ENCODE measurements at places on chromosomes 3 and 15.
A peak's percentile ranks its signal among the peaks of the same experiment; 100 is the strongest.

- no peak for ATAC-seq
Observed at GRCh38 chr15:36982430-36982829, 117.9 kb downstream of the MEIS2 start.

DNA sequence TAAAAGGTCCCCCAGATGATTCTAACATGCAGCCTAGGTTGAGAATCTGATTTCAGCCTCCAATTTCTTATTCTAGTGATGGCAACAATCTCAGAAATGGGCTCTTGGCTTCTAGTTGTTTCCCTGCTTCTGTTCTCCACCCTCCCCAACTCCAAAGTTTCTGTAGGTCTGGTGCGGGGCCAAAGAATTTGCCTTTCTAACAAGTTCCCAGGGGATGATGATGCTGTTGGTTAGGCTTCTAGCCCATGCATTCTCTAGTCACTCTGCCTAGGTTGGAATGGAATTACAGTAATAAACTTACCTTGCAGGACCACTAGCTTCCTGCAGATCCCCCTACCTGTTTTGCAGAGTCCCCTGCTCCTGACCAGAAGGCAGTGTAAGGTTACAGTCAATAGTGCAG is 103.2 kb upstream of the PPP2R3A start:
- ATAC-seq = no peak

DNA sequence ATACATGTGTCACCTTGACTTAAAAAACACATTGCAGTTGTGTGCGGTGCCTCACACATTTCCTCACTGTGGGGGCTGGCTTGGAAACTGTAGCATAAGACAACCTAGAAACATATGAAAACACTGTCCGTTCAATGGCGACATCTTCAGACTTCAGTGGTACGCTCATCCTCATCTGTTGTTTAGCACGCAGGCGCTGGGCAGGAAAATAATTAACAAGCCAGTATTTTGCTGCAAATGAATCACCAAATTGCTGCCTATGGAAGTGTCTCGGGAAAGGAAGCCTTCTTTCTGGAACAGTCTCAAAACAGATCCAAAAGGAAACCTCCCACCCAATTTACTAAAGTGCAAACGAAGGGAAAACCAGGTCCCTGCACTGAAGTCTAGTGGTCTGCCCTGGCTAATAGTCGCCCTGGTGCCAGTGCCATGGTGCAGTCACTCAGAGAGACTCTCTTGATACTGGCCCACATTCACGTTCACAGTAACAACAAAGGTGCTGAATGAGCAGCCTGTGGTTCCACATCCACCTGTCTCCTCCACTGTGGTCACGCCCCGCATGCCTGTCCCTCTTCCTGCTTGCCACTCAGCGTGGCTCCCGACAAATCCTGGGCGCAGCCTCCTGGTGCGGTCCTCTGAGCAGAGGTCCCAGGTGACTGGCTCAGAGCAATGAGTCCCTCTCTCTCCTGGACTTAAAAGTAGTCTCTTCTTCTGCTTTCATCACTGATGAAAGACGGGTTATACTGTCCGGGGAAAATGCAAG is 35.6 kb upstream of the MUC13 start:
- ATAC-seq = no peak

DNA sequence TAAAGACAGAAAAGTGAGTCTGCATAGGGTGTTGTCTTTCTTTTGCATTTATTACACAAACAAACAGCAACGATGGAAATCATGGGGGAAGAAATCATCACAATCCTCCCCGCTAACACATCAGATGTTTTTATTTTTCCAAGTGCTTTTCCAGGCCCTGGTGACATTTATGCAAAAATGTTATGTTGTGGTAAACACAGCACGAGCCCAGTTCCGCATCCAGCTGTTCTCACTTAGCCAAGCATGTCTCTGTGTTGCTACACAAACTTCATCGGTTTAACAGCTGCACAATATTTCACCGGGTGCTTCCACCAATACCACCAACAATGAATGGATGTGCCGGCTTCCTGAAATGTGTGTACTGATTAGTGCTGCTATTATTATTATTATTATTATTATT is 53.7 kb upstream of the ABHD17C start:
- ATAC-seq = no peak

GRCh38 chr3:104206925-104207324 is 1159.8 kb upstream of the ALCAM start:
- no peak for ATAC-seq

DNA sequence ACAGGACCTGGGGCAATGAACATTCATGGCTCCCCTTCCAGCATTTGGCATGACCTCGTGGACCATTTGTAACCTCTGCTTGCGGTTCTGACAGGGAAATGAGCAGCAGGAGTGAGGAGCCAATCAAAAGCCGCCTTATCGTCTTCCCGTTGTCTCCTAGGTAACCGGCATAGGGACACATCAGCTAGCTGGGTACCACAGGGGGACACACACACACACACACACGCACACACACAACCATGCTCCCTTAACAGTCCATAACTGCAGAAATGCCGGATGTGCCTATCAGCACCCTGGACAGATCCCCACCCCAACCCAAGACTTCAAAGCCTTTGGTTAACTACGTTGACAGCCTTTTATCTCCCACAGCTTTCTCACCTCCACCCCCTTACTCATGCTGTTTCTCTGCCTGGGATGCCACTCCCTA is 53.4 kb upstream of the CCDC174 start:
- peak; percentile 28 for ATAC-seq

- ATAC-seq = no peak
Observed at GRCh38 chr3:11602886-11603527, 40.7 kb downstream of the VGLL4 start.

DNA sequence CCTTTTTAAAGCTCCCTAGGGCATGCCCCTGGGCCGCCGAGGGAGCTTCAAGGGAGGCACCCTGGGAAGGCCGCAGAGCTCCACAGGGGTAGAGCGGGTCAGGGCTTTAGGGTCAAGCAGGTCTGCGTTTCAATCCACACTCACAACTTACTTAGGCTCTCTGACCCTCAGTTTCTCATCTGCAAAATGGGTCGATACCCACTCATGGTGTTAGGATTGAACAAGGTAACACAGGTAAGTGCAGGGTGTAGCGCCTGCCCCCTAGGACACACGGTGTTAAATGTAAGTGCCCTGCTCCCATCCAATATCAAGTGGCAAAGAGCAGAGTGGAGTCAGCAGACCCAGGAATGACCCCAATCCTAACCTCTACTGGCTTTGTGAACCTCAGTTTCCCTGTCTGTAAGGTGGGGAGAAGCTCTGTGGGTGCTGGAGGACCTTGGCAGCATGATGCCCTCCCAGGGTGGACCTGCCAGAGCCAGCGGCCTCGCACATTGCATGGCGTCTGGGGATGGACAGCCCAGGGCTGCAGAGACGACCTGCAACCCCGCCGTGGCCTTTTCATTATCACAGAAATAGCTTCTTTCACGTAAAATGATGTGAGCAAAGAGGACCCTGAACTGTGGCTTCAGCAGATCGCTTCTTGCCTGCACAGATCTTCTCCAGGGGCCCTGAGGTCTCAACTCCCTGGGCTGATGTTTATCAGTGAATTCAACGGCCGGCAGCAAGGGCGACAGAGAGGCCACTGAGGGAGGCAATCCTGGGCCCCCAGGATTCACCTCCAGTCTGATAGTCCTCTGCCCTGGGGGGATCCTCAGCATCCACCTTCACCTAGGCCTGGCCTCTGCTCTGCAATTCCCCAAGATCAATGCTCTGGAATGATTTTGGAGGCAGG is 138.5 kb downstream of the CHSY1 start:
- no peak for ATAC-seq

DNA sequence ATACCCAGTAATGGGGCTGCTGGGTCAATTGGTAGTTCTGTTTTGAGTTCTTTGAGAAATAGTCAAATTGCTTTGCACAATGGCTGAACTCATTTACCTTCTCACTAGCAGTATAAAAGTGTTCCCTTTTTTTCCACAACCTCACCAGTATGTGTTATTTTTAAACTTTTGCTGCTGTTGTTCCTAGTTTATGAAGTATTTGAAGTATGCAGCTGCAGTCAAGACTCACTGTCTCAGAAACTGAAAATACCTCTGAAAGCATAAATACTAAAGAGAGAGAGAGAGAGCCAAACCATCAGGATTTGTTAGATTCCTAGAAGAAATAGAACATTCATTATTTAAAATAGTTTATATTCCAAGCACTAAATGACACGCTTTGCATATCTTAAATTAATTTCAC is 764.2 kb downstream of the NTRK3 start:
- ATAC-seq = no peak

GRCh38 chr3:197496746-197497125 is 59.0 kb downstream of the BDH1 start:
- ATAC-seq = no peak

DNA sequence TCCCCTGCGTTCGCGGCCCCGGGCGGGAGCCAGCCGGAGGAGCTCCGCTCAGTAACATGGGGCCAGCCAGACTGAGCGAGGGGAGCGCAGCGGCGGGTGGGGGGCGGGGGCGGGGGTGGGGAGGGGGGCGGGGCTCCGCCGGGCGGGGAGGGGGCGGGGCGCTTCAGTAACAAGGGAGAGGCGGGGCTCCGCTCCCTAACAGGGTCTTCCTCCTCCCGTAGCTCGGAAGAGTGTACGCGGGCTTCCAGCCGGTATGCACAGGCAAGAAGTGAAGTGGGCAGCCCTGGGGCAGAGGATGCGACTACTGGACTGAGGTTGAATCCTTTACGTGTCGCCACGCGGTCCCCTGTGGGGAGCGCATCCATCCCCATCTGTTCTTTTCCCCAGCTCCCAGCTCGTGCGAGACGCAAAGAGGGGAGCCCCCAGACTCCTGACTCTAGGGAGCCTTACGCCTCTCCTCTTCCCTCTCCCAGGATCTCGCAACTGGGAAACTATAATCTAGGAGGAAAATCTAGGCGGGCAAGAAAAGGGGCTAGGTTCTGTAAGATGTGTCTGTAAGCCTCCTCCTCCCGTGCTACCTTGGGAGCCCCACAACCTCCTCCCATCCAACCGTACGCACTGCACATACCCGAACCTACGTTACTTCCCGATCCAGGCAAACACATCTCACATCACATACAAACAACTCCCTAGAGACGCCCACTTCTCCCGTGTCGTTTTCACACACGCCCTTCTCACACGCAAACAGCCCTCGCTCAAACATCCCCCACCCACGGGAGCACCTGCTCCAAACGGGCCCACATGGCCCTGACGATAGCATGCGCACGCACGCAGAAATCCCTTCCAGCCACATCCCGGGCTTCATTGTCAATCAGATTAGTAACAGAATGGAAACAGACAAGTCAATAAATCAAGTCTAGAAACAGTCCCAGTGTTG is at the start of gene SHF:
Gene SHF (minus strand): TSS at position 73 of the 937 bp plus-strand sequence. CDS start 15 bp downstream, at position 58.
- ATAC-seq = peak; percentile 80

- no peak for ATAC-seq
Observed at GRCh38 chr3:43388175-43388574, 101.8 kb downstream of the SNRK start.

DNA sequence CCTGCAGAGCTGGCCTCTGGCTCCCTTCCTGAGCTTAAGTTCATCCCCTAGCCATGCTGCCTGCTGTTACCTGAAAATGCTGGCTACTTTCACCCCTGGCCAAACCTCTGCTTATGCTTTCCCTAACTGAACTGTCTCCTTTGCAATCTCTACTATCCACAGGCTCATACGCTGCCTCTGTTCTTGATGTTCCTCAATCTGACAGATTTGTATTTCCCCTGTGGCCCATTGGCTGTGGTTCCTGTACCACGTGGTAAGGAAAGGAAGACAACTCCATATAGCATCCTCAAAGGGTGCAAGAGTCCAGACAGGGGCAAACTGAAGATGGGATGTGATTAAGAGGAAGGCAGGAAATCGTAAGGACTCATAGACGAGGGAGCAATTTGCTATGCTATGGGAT is 33.2 kb downstream of the TGM4 start:
- no peak for ATAC-seq

GRCh38 chr3:257826-258225 is 61.3 kb downstream of the CHL1 start:
- ATAC-seq = no peak

GRCh38 chr3:100910986-100911385 is 82.2 kb downstream of the ABI3BP start:
- ATAC-seq = no peak

GRCh38 chr3:193897731-193898180 is 238.2 kb upstream of the HES1 start:
- ATAC-seq = no peak

DNA sequence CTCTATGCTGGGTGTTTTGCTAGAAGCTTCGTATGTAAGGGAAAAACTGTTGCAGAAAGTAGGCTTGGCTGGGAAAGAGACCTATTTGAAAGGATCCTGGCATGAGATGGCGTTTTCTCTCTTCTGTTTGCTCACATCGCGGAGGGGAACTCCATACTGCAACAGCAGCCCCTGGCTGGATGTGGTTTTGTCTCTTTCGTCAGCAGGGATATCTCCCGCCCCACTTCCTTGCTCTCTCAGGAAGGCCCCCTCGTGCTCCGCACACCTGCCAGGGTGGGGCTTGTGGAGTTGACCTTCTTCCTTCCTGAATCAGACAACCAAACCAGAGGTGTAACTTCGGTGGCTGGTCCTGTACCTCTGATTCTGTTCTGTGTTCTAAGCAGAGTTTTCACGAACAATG is 26.4 kb upstream of the MYZAP start:
- peak; percentile 13 for ATAC-seq

- ATAC-seq = no peak
Observed at GRCh38 chr3:62559831-62560445, 186.6 kb upstream of the FEZF2 start.

DNA sequence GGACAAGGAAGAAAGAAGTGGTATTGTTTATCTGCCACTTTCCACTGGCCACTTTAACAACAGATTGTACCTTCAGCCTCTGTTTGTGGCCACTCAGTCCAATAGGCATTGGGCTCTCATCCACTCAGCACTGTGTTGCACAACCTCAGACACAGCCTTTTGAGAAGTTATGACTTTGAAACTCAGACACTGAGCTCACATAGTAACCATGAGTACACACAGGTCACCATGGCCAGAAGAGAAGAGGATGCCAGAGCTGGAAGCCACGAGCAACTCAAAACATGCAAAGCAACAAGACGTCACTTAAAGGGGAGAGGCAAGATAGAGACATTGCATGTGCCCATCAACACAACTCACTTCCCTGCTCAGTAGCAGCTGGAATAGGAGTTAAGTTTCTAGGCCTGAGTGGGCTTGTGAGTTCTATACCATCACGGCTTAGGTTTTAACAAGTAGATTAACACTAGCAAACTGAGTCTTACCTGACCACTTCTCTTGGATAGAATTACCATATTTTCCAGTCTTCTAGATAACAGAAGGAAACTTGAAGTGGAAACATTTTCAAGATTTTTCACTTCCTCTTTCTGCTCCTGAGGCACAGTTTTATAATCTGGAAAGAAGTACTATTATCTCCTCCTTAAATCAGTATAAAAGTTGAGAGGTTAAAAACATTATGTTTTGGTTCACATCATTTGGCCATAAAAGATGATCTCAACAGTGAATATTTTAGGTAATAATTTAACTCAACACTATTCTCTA is 103.5 kb downstream of the IMPG2 start:
- ATAC-seq = peak; percentile 25

DNA sequence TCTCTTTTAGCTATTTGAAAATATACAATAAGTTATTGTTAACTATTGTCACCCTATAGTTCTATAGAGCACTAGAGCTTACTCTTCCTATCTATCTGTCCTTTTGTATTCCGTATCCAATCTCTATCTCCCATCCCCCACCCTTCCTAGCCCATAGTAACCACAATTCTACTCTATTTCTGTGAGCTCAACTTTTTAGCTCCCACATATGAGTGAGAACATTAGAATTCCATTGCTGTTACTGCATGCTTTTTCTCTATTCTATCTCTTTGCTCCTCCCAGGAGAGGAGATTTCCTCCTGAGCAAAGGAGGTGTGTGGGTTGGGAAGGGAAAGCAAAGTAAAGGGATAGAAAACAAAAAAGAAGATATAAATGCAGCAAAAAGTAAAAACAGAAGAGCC is 105.6 kb upstream of the SLC4A7 start:
- ATAC-seq = no peak

- peak; percentile 74 for ATAC-seq
Observed at GRCh38 chr15:60831540-60831939, 352.6 kb upstream of the ICE2 start.

- no peak for ATAC-seq
Observed at GRCh38 chr3:116166121-116166520, 279.2 kb downstream of the LSAMP start.
